ENCODE measurements at places on chromosomes 2 and 18.

DNA sequence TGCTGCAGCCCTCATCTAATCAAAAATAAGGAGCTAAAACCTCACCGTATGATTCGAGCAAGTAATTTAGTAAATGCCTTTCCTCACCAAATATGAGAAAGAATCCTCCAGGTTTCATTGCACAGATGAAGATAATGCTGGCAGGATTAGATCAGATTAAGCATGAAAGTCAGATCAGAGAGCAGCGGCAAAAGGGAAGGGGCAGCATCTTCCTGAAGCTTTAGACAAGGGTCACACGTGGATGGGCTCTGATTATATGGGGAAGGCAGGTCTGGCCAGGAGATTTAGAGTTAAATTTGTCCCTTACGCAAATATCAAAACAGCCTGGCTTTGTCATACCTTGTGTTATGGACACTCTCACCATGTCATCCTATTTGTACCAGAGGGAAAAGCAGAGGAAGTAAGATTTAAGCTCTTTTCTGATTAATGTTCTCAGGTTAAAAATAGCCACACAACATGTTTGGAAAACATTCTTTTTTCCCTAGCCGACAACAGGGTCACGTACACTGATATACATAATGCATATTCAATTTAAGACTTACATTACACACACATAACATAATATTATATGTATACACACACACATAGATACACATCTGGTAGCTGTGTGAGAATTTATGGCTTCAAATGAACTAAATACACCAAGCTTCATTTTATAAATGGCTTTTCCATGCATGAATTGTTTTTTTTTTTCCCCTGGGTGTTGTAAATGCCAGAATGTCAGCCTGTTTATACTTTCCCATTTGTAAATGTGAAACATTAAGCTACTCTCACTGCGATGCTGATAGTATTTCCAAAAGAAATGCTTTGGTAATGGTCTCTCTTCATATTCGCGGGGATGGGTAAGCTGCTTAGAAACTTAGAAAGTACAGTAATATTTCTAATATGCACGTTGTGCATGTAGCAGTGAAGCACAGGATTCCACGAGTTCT is 196.3 kb upstream of the SIX3 start:
- no peak for DNase-seq

DNA sequence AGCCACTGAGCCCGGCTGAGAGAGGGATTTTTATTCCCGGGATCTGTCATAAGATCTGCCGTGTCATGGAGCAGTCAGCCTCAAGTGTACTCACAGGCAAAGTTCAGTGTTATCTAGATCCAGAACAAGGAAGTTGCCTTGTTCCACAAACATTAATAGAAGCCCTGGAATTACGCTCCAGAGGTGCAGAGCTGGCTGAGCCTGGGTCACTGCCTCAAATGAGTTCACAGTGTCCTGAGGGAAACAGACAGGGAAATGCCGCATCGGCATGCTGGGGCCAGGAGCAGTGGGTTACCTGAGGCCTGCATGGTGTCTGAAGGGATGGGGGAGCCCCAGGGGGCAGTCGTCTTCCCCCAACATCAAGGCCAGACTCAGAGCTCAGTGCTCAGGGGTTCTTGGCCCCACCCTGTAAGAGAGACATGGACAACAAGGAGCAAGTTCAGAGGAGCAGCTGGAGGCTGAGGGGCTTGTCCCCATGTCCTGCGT is 42.7 kb upstream of the ODC1 start:
- DNase-seq = no peak

DNA sequence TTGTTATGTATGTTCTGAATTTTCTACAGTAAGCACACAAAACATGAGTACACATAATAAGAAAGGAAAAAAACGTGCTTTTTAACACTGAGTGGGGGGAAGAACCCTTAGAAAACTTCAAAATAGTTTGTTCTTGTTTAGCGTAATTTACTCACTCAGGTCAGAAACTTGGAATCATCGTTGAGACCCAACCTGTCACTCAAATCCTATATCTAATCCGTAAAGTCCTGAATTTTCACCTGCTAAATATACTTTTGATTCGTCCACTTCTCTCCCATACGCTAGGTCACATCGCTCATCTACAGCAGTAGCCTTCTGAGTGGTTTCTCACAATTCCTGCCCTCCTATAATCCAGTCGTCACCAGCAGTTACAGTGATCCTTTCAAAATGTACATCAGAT is 767 bp downstream of the TPRKB start:
- DNase-seq = no peak

DNA sequence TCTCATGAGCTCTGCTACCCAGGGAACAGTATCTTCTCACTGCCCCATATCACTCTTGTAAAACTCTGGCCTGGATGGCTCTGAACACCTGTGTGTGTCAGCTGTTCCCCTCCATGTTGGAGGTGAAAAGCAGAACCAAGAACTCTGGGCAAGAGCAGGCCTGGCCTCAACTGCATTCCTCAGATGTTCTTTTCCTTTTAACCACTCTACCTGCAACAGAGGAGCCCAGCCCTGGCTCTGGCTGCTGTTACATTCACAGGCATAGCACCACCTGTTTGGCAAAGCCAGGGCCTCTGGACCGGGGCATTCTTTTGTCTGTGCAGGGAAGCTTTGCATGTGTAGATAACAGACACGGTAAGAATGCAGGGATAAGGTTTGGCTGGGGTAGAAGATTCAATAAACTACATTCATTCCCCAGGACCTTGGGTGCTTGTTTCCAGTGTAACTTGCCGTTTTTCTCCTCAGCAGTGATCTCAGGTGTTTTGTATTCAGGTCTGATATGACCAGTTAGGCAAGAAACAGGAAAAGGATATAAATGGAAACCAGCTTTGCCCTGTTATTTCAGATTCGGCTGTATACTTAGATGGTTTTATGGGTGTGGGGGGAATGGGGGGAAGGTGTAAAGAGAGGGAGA is 95.1 kb downstream of the SPTBN1 start:
- no peak for DNase-seq

- DNase-seq = no peak
Measured at GRCh38 chr2:96952976-96953610, 33.3 kb downstream of the FAM178B start.

DNA sequence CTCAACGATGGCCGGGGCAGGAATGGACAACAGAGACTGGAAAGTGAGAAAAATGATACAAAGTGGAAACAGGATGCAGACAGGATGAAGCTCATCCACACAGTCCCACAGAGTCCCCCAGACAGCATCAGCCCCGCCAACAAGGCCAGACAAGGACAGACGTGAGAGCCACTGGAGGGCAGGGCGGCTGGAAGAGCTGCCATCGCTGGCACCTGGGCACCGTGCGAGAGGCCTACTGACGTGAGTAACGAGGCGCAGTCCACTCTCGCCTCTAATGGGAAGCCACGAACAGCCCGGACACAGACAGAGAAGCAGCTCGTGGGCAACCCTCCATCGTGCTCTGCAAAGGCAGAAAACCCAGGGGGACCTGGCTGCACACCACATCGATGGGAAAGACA is 17.1 kb downstream of the HDAC4 start:
- no peak for DNase-seq

DNA sequence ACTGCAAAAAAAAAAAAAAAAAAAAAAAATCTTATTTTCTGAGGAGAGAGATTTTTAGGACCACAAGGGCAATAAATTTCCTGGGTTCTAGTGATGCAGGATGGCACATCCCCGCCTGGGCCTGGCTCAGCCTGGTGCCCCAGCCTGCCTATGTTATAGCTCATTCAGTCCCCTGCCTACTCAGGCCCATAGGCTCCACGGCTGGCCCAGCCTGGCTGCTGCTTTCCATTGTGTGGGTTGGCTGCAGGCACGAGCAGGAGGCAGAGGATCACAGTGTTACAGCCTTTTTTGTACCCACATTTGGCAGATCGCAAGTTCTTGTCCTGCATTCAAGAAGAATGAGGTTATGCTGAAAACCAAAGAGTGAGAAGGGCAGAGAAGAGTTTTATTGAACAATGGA is 2.8 kb upstream of the SULT6B1 start:
- DNase-seq = no peak

GRCh38 chr18:77016936-77017335 is 115.6 kb downstream of the MBP start:
- DNase-seq = no peak

Data from activated CD4-positive, alpha-beta T cell treated with anti-CD3 and anti-CD28 coated beads, Interleukin-2, amount 50 U/mL, for 4 hours (primary cell).